ENCODE measurements at places on chromosomes 3 and 15. TPM values are rescaled to one million over a fixed set of nuclear protein-coding genes. Genes with fewer than 3 reads are reported as not detected.

Gene SMCO1
- not detected for total RNA-seq

Gene HIGD2B
- total RNA-seq, result 0.10 TPM

Gene LARP6
- 71.1 TPM for total RNA-seq

Gene GP9
- not detected for total RNA-seq

Gene FAM81A
- 13.1 TPM for total RNA-seq

Gene PPARG
- total RNA-seq, result 42.1 TPM

Gene ACKR4
- not detected for total RNA-seq

Gene KY
- 0.07 TPM for total RNA-seq

Gene TM4SF1
- 1,077 TPM for total RNA-seq

Gene RAB8B
- 14.1 TPM for total RNA-seq

Gene GXYLT2
- 1.0 TPM for total RNA-seq

Gene TUSC7
- not detected for total RNA-seq

Gene ECE2
- total RNA-seq, result not detected

Gene PTPRG
- total RNA-seq, result 2.6 TPM

Gene OR5K2
- total RNA-seq, result not detected

Gene ARF4
- 179 TPM for total RNA-seq

Gene GOLGA6B
- not detected for total RNA-seq

Gene LRRC31
- total RNA-seq, result not detected

Gene LNP1
- 0.90 TPM for total RNA-seq

Gene MAGEL2
- not detected for total RNA-seq

Gene CSPG5
- 1.3 TPM for total RNA-seq
